ENCODE measurements at places on chromosomes 7 and 10.
A peak's percentile ranks its signal among the peaks of the same experiment; 100 is the strongest.

DNA sequence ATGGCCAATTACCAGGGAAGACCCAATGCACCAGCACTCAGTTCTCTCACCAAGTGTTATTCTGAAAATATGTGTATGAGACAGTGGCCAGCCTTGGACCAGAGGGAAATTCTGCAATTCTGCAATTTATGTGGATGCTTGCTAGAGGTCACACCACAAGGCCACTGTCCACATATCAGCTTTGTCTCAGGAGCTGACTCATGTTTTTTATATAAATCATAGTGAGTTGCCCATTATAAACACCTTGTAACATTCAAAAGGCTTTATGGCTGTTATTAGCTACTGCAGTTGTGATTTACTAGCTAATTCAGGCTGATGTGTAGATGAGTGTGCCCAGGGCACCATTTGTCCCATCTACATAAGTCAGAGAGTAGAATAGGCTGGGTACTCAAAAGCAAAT, 649.0 kb downstream of the LRMDA start:
- DNase-seq, result no peak

DNA sequence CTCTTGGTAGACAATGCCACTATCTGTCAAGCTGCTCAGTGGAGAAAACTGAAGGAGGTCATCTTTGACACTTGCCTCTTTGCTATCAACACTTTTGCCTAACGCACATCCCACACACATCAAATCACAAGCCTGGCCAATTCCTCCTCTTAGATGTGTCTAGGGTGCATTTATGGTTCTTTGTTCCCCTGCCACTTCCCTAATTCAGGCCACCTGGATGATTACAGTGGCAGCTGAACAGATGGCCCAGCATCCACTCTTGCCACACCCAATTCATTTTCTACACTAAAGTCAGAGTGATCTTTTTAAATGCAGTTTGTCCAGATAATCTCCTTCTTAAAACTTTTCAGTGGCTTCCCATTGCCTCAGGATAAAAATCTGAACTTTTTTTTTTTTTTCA, 58.6 kb downstream of the LAMB4 start:
- DNase-seq, result no peak

GRCh38 chr10:122185643-122186042, 85.5 kb upstream of the BTBD16 start:
- no peak for DNase-seq

- DNase-seq, result no peak
These were observed 15.5 kb upstream of the WNT16 start for GRCh38 chr7:121313220-121313792.

DNA sequence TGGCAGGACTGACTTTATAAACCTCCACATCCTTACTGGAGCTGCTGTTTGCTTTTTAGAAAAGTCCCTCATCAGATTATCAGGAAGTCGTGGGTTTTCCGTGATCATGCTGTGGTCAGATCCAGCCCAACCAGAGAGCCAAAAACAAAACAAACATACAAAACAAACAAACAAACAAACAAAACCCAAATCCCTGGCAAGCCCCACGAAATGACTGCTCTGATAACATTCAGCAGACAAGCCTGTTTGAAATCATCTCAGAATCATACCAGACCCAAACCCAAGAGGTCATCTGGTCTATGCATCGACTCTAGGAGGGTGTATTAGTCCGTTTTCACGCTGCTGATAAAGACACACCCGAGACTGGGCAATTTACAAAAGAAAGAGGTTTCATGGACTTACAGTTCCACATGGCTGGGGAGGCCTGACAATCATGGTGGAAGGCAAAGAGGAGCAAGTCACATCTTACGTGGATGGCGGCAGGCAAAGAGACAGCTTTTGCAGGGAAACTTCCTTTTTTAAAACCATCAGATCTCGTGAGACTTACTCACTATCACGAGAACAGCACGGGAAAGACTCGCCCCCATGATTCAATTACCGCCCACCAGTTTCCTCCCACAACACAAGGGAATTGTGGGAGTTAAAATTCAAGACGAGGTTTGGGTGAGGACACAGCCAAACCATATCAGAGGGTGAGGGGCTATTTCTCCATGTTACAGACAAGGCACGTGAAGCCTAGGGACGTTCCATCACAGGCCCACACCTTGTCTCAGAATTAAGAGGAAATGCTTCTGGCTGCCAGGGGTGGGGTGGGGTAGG, 85.7 kb downstream of the PARP12 start:
- DNase-seq, result no peak

DNA sequence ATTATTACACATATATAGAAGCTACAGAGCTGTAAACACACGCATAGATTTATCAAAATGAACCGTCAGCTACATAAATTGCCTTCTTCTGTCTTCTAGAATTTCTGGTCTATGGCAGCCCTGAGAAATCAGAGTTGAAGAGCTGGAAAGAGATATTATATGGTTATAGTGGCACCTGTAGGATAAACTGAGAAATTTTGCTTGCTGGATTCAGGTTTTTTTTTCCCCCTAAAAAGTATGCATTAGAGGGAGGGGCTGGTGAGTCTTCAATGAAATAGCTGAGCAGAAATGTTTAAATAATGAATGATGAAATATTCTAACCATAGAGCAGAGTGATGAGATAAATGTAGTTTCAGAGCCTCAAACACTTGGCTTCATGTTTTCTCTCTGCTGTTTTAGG, 78.0 kb upstream of the DYNC1I1 start:
- DNase-seq, result no peak

DNA sequence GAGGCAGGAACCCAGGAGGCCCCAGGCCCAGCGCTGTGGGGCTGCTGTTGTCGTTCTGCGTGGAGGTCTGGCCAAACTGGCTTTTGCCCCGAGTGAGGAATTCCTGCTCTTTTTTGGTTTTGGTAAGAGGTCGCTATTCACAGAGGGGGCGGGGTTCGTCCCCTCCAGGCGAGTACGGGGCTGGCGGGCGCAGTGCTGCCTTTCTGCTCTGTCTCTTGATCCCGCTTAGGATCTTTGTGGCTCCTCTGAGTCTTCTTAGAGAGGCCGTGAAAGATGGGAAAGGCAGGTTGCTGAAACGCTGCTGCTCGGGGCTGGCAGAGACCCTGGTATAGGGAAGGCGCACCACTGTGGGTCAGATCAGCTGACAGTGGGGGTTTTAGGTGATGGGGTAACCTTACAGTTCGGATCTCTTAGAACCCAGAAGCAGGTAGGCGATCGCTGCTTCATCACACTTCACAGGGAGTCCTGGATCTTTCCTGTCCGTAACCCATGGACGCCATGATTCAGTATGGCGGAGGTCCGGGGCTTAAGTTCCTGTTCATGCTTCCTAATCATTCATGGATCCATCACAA, 136.7 kb downstream of the KIF20B start:
- DNase-seq, result no peak

DNA sequence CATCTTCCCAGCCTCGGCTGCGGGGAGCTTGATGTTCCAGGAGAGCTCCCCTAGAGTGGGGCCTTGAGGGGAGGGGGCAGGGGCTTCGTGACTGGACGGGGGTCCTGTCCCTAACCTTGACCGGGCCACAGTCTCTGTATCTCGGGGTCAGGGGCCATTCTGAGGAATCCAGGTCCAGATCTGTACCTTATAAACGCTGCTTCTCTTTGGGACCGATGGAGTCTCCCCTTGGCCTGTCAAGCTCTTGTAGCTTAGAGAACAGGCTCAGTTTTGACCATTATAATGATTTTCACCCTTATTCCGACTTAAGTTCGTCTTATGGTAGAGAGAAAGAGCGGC, 831 bp downstream of the ZKSCAN5 start:
- DNase-seq, result no peak

- no peak for DNase-seq
These were observed 268.4 kb downstream of the TCERG1L start for GRCh38 chr10:131043039-131043691.

DNA sequence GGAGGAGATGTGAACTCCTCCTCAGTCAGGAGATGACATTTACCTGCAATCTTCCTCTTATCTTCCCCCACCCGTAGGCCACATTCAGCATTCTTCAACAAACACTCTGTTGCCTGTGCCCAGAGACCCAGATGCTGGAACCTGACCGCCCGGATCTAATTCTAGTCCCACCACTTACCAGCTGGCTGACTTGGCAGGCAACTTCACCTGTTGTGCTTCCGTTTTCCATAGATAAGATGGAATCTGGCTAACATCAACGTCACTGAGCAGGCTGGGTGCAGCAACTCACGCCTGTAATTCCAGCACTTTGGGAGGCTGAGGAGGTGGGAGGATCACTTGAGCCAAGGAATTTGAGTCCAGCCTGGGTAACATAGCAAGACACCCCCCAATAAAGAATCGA, 21.3 kb upstream of the FXYD4 start:
- DNase-seq, result no peak

- peak; percentile 20 for DNase-seq
These were observed 21.2 kb upstream of the MYO3A start for GRCh38 chr10:25912866-25913265.

DNA sequence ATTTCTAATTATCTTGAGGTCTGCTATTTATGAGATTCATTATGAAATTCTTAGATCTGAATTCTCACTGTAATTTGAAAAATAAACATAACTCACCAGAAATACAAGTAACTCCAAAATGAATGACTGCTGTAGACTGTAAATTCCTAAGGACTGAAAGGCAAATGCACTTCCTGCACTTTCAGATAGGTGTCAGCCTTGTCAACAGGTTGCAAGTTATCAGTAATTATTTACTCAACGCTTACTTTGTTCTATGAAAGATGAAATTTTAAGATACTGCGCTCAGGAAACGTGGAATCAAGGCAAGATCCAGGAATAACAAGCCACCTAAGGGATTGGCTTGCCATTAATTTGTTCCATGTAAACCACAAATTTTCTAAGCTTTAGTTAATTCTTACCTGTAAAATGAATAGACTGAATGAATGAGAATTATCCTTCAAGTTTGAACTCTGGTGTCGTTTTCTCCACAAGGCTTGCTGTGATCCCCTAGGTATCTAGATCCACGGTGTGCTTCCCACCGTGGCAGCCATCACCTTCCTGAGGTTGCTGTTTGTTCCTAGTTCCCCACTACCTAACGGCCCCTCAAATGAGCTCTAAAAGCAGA, 12.6 kb downstream of the DHX32 start:
- peak; percentile 12 for DNase-seq

DNA sequence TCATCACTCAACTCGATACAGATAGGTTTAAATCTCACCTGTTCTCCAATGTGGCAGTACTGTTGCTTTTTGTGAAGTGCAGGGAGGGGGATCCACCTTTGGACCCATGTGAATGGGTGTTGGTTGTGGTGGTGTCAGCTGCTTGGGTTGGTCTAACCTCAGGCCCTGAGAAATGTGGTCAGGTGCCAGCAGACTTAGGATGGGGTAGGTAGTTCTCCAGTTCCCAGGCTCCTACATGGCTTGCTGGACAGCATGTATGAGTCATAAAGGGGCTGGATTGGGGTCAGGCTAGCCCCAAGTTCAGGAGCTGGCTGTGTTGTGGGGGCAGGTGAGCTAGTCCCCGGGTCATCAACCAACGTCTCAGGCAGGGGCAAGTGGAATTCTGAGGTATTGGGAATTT, 472.6 kb upstream of the CNTNAP2 start:
- no peak for DNase-seq

DNA sequence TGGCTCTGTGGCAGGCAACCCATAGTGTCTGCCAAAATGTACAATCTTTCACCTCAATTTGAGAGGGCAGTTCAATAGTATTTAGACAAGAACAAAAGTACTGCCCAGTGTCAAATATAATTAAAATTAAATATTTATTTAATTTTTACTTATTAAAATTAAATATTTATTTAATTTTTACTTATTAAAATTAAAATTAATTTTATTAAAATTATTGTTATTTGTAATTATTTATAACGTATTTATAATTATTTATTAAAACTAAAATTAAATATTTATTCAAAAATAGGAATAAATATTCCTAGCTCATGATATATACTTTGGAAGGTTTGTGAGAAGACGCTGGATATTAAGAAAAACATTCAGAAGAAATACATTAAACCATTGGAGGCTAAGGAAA, 93.7 kb upstream of the CAV2 start:
- DNase-seq, result no peak

DNA sequence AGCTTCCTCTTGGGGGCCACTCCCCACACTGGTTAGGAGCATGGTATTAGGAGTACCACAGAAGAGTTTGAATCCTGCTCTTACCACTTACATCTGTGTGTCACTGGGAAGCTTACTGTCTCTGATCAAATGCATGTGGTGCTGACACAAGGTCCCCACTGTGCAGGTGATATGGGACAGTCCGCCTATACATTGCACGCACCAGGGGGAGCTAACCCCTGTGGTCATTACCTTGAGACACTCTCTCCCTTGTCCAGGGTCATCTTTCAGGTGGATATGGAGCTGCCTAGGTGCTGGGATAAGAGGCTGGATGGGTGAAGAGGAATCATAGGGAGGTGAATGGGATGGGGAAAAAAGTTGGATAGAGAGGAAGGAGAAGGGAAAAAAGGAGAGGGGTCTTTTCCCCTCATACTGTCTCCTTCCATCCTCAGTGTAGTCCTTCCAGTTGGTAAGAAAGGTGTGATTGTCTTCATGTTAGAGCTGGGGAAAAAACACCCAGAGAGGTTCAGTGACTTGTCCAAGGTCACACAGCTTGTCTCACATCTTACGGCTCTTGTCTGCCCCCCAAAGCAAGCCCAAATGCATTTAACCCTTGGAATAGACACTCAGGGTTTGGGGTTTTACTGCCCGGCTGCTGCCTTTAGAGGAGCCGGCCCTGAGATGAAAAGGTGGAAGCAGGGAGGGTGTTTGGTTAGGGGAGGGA, 125.9 kb downstream of the CDH23 start:
- no peak for DNase-seq

GRCh38 chr10:128144547-128144946, 18.3 kb upstream of the MKI67 start:
- no peak for DNase-seq

DNA sequence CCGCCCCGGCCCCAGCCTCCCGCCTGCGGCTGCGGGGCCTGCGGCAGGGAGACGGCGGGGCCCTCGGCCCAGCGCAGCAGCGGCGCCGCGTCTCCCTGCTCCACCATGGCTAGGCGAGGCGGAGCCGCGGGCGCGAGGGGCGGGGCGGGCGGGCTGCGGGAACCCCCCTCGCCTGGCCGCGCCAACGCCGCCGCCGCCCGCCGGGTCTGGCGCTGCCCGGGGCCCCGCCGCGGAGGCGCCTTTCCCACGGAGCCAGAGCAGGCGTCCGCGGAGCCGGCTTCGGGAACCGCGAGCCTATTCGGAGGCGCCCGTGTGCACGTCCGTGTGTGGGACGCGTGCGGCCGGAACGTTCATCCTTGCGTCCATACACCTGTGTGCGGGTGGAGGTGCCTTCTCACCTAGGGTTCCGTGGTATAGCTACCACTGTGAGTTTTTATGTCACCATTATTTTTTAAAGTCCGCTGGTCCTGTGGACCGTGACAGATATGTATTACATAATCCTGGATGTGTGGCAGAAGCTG, at the start of gene DENND11:
DENND11 (minus strand) TSS at position 120 of the 521 bp plus-strand sequence; CDS start at position 107, 13 bp downstream.
- DNase-seq, result no peak
